GM23338 (cell line): ENCODE measurements at places on chromosomes 6 and 20.

- no peak for DNase-seq
These were observed 15.7 kb downstream of the PPARD start for GRCh38 chr6:35358086-35358485.

DNA sequence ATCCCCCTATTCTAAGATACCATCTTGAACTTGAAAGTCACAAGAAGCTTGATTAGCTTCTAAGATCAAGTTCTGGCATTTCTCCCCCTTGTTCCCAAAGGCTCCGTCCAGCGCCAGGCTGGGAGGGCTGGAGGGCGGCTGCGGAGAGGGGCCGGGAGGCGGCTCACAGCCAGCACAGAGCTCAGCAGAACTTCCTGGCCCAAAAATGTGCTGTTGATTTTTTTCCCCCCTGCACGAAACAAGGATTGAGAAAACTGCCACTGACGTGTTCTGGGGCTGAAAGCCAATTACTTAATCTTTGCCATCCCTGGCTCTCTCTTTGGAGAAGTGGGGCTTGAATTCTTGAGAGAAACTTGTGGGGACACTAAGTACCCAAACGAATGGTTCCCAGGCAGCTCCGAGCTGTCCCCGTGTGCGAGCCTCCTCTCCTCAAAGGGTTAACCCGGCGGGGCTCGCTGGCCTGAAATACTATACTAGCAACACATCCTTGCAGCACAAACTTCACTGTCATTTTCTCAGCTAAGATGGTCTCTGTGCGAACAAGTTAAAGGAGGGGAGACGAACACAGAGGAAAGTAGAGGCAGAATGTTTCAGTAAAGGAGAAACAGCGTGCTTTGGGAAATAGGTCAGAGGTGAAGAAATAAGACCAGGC is 452 bp downstream of the TRAF3IP2 start:
- DNase-seq, result peak; percentile 83

GRCh38 chr20:15455279-15455678 is 1117.9 kb upstream of the FLRT3 start:
- no peak for DNase-seq

- DNase-seq, result no peak
These were observed 31.3 kb upstream of the SLCO4A1 start for GRCh38 chr20:62611012-62611411.

- peak; percentile 84 for DNase-seq
These were observed 23.2 kb downstream of the ADAT2 start for GRCh38 chr6:143427109-143427817.

GRCh38 chr6:7176208-7176607 is 68.4 kb downstream of the RREB1 start:
- peak; percentile 70 for DNase-seq

DNA sequence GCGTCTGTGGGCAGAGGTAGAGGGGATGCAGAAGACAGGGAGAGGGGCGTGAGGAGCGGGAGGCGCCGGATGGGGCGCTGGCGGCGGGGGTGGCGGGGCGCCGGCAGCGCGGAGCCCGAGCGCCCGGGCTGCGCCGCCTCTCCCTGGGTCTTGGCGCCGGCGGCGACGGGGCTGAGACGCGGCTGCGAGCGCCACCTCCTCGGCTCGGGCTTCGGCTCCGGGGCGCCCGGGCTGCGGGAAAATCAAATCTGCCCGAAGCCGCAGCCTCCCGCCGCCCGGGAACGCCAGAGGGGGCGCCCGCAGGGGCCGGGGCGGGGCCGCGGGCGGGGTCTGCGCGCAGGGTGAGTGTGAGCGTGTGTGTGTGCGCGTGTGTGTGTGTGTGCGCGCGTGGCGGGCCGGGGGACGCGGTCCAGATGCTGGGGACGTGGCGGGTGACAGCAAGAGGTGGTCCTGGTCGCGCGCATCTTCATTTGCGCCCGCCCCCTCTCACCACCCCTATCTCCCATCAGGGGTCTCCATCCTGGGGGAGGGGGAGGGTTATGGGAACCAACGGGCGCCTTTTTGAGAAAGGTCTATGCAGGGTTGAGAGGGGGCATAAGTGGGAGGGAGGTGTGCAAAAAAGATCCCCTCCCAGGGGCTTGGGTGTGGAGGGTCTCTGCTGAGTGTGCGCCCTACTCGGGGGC is 646 bp upstream of the CPNE5 start:
- peak; percentile 65 for DNase-seq

DNA sequence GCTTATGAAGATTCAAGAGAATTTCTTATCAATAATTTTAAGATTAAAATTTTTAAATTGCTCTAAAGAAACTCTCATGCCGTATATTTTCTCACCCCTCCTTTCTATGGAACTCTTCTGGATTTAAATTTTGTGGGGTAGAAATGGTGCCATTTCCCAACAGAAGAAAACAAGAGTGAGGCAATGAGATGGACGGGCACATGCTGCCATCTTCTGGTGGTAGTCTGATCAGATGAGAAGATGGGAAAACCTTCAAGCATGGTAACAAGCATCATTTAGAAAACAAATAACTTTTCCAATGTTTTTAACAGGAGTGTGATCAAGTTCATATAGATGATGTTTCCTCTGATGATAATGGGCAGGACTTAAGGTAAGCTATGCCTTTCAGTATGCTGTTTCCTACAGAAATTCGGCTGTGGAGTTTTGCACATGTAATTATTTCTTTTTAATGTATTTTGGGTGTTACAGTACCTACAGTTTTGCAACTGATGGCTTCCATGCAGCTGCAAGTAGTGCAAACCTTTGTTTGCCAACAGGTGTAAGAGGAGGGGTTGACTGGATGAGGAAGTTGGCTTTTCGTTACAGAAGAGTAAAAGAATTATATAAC is 271.4 kb downstream of the EYA4 start:
- peak; percentile 68 for DNase-seq

GRCh38 chr6:284486-284885 is 7.8 kb upstream of the DUSP22 start:
- DNase-seq, result no peak

DNA sequence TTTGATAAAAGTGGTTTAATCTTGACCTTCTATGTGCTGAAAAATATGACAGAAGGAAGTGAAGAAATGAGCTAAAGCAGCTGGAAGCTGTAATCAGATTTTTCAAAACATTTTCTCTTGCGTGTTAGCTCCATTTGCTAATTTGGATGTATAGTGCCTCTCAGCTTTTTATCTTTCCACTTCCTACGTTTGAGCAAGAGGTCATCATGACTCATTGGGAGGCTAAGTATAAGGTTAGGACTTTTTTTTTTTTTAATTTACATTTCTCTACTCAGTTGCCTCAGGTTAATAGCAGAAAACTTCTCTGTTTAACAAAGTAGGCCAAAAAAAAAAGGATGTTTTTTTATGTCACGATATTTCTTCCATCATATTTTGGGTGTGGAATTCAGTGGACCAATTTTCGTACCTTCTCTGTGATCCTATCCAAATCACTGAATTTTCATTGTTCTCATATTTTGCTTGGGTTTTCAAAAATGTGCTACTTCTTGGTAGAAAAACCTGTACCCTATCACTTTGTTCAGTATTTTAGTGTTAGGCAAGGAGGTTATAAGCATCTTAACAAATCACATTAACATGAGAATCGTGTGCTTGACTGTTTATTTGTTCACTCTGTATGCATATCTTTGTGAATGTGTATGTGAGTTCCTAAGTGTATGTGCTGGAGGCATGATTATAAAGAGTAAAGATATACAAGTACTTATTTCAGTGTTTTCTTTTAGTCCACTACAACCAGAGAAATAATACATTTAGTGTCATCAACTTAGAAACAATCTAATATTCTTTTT is 1028.3 kb upstream of the EYS start:
- DNase-seq, result no peak

DNA sequence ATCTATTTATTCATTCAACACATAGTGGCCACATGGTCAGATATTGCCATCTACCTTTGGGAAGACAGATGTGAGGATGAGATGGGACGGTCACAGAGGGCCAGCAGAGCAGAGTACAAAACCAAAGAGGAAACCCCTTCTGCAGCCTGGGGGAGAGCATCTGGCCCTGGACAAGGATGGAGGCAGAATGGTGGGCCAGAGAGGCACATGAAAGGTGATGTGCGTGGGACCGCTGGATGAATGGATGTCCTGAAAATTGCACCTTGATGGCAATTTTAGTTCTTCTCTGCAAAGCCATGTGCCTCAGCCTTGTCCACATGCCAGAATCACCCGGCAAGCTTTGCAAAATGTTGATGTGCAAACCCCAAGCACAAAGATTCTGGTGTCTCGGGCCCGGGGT is 77.4 kb upstream of the CD93 start:
- DNase-seq, result no peak

DNA sequence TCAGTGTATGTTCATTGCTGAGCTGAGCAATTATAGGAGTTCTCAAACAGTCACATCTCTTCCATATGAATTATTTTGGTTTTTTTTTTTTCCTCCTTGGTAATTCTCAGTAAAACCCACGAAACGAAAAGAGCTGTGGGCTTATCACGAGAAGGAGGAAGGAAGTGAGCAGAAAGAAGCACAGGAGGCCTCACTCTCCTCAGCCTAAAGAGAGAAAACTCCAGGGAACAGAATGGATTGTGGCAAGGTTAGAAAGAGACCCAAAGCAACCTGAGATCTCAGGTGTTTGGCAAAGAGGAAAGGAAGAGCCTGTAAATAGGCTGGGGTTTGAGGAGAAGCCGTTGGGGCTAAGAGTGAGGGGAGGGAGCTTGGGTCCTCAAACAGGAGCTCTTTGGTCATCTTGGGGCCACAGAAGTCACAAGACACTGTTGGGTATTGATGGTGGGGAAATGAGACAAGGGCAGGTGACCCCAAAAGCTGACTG is 67.8 kb upstream of the CITED2 start:
- DNase-seq, result no peak

DNA sequence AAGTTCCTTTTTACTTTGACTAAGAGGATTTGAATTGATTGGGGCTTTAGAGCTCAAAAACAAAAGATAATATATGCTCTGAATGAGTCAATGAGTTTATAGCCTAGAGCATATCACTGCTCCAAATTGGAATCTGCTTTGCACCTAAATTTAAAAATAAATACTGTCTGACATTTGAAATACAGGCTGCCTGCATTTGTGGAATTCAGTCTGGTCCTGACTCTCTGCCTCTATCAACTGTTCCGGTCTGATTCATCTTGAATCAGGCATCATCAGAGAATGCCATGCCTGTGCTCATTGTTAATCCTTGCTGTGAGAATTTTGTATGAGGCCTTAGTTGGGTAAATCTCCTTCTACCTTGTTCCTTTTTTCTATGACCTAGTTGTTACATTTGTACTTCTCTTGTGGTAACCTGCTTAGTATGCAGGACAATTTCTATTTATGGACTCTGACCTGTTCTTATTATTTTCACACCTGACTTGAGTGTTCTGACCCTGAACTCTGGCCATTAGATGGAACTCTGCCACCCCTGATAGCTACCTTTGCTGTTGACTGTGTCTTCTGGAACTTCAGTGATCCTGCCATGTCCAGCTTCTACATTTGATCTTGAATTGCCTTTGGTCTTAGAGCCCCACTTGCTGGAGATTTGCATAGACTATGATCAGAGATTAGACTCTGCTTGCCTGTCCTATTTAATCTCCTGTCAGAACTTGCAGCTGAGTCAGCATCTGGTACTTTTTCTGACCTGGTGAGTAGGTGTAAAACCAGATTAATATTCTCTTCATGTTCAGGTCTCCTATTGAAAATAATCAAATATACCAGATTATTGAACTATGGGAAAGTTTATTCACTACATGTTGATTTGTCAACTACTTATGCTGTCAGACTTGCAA is 442.7 kb upstream of the HS3ST5 start:
- no peak for DNase-seq

DNA sequence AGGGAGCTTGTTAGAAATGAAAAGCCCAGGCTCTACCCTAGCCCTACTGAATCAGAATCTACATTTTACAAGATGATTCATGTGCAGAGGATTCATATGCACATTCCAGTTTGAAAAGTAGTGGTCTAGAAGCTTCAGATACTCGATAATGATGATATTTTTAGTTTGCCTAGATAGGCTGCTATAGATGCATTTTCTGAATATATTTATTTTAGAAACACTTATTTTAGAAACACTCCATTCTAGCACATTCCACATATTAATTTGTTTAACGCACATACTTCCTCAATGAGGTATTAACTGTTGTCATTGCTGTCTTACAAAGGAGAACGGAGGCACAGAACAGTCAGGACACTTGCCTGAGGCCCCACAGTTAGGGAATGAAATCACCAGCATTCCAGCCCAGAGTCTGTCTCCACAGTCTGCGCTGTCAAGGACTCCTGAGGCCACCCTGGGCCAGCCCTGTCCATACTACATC is 64.4 kb downstream of the SNAP25 start:
- no peak for DNase-seq

GRCh38 chr6:169774347-169774746 is 22.9 kb downstream of the ERMARD start:
- peak; percentile 35 for DNase-seq

DNA sequence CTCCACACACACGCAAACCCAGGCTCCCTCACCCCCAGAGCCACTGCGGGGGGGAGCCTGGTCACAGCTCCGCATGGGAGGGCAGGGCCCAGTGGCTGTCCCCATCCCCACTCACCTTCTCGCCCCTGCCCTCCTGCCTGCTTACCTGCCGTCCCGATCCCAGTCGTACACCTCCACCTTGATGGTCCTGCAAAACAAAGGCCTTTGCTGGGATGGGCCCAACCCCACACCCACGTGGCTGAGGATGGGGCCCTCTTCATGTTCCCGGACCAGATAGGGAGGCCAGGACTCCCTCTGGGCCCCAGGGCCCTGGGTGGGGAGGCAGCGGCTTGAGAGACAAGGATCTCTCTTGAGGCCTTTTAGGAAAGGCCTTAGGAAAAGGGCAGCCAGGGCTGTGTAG is 67.6 kb downstream of the RAB44 start:
- no peak for DNase-seq

DNA sequence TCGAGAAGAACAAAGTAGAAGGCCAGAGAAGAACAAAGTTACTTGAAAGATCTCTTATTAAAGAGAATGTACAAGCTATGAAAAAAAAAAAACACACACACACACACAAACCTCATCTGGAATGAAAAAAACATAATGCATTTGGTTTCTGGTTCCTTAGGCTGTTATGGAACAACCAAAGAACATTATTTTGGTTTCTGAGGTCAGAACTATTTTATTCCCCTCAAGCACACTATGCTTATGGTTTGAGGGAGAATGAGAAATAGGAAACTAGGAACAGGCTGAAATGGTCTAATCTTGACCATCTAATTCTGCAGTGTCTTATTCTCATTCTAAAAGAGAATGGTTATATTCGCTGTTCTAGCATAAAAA is 8.8 kb downstream of the PRDM1 start:
- DNase-seq, result no peak

DNA sequence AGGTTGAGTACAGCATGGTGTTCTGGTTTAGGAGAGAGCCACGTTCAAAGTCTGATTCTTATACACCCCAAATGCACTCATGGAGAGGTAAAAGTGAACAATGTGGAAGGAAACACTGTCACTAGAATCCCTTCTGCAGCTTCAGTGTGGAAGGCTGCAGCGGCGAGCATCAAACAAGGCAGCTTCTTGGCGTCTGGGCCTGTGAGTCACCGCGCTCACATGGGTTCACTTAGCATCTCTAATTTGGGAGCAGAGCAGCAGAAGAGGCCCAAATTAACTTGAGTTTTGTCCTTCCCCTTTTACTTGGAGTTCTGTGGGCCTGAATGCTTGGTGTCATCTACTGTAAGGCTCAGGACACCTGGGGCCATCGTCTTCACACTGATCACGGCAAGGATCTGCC is 10.9 kb upstream of the E2F1 start:
- no peak for DNase-seq
